Activated CD4-positive, CD25-positive, alpha-beta regulatory T cell treated with anti-CD3 and anti-CD28 coated beads, Interleukin-2, amount 50 U/mL, for 72 hours (primary cell): ENCODE measurements at places on chromosomes 13 and 19.

DNA sequence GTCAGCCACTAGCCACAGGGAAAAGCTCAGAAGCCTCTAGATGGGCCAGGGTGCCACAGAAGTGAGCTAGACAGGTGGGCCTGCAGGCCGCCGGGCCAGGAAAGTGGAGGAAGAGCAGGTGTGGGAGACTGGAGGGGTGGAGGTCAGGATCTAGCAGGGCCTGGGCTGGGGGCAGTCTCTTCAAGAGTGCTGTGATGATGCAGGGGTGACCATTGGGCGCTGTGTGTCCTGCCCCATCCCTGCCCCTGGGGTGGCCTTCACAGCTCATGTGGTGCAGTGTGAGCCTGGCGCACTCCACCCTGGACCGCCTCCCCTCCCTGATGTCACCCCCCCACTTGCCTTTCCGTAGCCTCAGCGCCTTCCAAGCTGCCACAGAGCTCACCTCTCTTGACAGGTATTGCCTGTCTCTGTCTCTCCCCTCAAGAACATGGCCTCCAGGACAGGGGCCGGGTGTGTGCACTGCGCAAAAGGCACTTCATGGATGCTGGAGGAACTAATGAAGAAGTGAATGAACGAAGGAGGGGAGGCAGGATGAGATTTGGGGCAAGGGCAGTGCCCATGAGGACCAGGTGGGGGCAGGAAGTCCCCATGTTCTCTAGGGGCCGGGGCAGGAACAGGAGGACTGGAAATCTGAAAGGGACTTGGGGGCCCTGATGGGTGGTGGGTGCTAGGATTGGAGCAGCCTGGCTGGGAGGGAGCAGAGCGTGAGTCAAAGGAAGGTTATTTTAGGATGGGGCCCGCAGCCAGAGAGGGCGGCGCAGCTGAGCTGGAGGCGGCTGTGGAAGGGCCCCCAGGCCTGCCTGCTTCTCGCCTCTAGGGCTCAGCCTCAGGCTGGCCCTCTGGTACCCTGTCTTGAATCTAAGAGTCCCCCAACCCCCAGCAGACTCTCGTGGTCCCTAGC, 6.6 kb downstream of the SSBP4 start:
- no peak for DNase-seq

DNA sequence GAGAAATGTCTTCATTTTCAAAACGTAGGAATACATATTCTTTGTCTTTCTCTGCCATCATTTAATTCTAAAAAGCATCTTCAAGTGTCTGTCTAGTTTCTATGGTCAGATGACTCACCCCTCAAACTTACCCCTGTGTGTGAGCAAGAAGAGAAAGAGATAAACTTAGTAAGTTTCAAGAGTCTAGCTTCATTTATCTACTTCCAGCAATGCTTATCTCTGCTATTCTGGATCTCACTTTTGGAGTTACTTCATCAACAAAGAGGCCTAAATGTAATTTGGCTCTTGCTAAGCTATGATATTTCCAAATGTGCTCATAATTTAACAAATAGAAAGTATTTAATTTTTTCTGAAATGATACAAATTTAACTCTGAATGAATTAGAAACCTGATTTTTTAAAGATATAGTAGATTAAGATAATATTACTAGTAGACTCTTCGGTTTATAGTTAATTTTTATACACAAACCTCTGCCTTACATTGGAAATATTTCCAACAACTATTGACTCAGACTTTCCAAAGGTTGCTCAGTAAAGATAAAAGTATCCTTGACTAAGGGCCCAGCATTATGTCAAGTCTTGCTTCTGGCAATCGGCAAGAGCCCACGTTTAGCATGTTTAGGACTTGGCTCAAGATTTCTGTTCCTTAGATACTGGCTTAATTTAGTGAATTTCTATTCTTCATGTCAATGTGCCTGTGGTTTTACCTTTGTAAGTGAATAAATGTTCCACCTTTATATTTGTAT, 1511.0 kb upstream of the SLC10A2 start:
- DNase-seq = no peak

GRCh38 chr13:73063166-73063565, 4.4 kb downstream of the KLF5 start:
- DNase-seq = no peak

- DNase-seq = no peak
Measured at GRCh38 chr13:82720986-82721385, 1161.3 kb downstream of the SLITRK1 start.

GRCh38 chr19:1001538-1002166, 1.4 kb downstream of the GRIN3B start:
- peak; percentile 84 for DNase-seq

DNA sequence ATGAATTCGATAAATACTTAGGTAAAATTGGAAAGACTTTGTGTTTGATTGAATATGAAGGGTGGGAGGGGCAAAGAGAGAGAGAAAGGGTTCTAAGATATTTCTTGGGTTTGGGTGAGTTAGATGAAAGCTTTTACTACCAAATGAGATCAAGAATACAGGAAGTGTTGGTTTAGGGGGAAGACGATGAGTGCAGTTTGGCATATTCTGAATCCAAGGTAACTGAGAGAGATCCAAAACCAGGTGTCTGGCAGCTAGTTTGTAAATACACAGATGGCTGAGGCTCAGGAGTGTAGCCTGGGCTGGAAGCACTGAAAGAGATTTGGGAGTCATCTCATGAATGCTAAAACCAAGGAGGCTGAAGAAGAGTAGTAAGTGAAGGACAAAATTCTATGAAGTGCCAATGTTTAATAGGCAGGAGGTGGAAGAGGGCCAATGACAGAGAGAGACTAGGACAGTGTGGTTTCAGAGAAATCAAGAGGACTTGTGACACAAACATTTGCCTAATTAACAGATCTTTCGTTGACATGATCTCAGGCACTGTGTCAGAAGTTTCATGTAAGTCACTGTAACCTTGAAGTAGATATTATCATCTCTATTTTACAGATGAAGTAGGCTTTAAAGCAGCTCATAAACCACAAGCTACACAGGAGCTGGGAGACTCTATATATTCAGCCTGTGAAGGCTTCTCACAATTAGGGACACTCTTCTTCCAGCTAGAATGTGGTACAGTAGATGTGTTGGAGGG, 70.2 kb upstream of the ZDHHC20 start:
- no peak for DNase-seq

GRCh38 chr13:38283346-38283745, 66.3 kb upstream of the UFM1 start:
- no peak for DNase-seq

DNA sequence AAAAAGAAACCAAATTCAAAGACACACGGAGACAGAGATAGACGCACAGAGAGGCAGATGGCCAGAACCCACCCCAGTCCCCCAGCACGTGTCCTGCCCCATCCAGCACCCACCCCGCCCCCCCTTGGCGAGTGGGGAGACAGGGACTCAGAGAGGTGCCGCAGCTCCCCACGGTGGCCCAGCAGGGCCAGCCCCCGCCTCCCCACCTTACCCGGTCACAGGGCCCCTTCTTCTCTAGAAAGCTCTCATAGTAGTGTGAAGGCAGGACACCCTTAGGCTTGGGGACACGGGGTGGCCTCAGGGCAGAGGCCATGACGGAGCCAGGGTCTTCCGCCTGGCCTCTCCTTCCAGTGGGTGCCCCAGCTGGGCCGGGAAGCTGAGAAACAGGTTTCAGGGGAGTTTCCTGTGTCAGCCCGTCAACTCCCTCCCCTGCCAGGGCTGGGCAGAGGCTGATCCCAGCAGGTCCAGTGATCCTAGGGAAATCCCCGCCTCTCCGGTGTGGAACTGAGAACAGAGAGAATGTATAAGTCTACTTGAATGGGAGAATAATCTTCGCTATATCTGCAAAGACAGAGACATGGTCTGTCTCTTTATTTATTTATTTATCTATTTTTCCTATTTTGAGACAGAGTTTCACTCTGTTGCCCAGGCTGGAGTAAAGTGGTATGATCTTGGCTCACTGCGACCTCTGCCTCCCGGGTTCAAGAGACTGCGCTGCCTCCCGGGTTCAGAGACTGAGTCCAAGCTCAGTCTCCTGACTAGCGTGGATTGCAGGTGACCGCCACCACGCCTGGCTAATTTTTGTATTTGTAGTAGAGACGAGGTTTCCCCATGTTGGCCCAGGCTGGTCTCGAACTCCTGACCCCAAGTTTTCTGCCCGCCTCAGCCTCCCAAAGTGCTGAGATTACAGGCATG, at the start of gene STAP2:
STAP2 (minus strand) TSS at position 387 of the 915 bp plus-strand sequence; CDS start at position 313, 74 bp downstream.
- DNase-seq = no peak

DNA sequence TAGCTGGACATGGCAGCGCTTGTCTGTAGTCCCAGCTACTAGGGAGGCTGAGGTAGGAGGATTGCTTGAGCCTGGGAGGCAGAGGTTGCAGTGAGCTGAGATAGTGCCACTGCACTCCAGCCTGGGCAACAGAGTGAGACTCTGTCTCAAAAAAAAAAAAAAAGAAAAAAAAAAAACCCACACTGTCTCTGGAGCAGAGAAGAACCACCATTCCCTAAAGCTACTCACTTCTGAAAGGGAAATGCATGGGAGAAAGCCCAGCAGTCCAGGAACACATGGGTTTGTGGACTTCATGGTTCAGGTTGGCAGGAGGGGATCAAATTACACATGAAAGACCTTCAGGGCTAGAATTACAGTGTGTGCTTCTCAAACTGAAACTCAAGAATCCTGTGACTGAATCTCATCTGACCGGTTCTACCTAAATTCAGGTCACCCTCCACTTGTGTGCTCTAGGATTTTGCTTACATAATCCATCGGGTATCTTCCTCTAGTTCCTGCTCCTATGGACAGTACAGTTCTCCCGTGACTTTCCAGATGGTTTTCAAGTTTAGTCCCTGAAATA, 30.2 kb upstream of the CPB2 start:
- DNase-seq = no peak

- DNase-seq = peak; percentile 58
Measured at GRCh38 chr19:55353803-55354697, 469 bp downstream of the COX6B2 start.

DNA sequence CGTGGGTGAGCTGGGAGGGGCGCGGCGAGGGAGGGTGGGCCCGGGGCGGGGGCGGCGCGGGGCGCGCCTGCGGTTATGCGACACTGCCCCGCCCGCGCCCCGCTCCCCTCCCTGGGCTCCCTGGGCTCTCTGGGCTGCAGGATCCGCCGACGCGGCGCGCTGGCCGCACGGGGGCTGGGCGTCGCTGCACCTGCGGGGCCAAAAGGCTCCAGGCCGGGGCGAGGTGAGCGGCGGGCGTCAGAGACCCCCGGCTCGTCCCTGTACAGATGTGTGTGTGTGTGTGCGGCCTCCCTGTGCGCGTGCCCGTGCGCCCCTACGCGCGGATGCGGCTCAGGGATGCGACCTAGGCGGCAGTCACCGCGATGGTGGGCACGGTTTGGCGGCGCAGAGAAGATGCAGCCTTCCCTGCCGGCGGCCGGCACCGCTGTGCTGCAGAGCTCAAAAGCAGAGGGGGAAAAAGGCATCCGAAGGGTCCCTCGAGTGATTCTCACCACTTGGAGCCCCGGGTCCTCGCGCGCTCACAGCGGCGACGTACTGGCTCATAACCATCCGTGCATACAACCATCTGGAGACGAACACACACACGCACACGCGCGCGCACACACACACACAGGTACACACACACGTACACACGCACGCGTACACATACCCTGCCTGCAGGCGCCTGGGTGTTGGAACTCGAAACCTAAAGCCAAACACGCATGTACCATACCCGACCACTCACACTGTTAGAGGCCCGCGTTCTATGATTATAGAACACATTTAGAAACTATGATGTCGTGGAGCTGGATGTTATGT, 709 bp downstream of the ATP8A2 start:
- DNase-seq = no peak

GRCh38 chr13:82867284-82867683, 1015.0 kb downstream of the SLITRK1 start:
- no peak for DNase-seq

DNA sequence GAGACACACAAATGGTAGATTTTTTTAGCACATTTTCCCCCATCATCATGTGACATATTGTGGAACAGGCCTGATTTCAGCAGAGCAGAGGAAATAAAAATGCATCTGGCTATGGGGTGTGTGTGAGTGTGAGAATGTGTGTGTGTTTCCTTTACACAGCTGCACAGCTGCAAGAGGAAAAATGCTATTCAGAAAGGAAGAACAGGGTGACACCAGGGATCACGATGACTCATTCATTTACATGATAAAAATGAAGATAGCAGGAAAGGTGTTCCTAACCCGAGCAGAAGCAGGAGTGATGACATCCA, 469.5 kb upstream of the TSHZ3 start:
- DNase-seq = no peak

GRCh38 chr13:47661076-47661475, 340.0 kb downstream of the SUCLA2 start:
- DNase-seq = no peak

GRCh38 chr13:49833402-49833801, 40.9 kb upstream of the KPNA3 start:
- DNase-seq = no peak

DNA sequence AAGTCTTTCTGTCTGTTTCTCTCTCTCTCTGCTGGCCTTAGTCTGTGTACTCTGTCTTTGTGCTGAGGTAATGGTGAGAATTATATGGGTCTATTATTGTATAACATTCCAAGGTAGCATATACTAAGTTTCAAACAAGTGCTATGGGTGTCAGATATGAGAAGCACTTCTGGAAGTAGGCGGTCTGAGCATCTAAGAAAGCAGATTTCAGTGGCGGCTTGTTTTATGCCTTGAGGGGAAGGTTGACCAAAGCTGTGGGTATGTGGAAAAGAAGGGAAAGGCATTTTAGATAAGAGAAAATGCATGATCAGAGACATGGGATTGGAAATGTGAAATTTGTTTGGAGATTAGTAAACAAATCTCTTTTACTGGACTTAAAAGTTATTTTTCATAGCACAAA, 348.5 kb downstream of the RFC3 start:
- no peak for DNase-seq

DNA sequence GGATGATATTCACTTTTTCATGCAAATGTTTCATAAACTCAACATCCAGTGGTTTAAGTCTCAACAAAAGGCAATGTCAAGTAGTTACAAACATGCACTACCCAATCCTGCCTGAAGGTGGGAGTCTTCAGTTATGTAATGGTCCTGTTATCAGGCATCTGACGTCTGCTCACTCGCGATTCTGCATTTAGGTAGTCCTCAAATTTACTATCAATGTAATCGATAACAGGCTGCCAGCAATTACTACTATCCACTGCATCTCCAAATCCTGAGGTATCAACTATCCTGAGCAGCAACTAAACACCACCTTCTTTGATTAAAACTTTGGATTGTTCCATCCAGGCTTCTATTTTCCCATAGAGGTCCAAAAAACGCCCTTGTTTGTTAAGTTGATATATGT, 51.2 kb downstream of the NLRP12 start:
- no peak for DNase-seq

GRCh38 chr19:27844261-27844660, 1368.7 kb downstream of the UQCRFS1 start:
- DNase-seq = no peak

- no peak for DNase-seq
Measured at GRCh38 chr13:112052213-112052612, 14.7 kb upstream of the SOX1 start.
